GM12878 (cell line): ENCODE measurements at places on chromosomes 6 and 20. TPM values are rescaled to one million over a fixed set of nuclear protein-coding genes. Genes with fewer than 3 reads are reported as not detected.

The RTN4IP1 gene
- total RNA-seq: 9.6 and 9.9 TPM in 2 replicates

DNA sequence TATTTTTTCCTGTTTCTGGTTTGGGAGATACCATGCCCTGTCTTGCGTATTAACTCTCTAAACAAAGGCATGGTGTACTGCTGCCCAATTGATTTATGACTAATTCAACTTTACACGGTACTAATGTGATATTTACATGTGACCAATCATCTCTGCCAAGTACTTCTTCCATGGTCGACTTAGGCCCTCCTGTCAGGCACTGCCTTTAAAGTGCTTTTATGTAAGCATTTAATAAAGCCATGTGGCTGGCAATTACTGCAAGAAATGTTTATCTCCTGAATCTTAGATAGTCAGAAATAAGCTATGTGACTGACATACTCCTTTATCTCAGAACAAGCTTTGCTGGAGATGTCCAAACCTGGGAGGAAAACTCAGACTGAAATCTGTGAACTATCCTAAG, 323.4 kb downstream of the BTBD3 start:
- H3K27ac ChIP-seq: no peak overlapping the region
- H3K27me3 ChIP-seq: no peaks in the 10 kb centered on the region
- no peaks in the 10 kb centered on the region for H3K4me1 ChIP-seq
- no peak overlapping the region for H3K4me3 ChIP-seq
- no peaks in the 10 kb centered on the region for H3K36me3 ChIP-seq

GRCh38 chr6:157927011-157927410, 54.7 kb upstream of the SYNJ2 start:
- DNase-seq: no peak
- H3K27ac ChIP-seq: no peak overlapping the region
- H3K4me1 ChIP-seq: no peaks in the 10 kb centered on the region
- H3K27me3 ChIP-seq: no peaks in the 10 kb centered on the region
- H3K4me3 ChIP-seq: no peak overlapping the region

DNA sequence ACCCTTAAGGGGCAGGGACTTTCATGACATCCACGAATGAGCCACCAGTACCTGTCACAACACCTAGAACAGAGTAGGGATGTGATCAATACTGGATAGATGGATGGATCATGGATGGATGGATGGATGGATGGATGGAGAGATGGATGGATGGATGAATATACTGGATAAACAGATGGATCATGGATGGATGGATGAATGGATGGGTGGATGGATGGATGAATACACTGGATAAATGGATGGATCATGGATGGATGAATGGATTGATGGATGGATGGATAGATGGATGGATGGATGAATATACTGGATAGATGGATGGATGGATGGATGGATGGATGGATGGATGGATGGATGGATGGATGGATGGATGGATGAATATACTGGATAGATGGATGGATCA, 73.0 kb downstream of the PKHD1 start:
- no peaks in the 10 kb centered on the region for H3K27me3 ChIP-seq
- no peak overlapping the region for H3K4me3 ChIP-seq
- H3K27ac ChIP-seq: no peak overlapping the region
- no peaks in the 10 kb centered on the region for H3K4me1 ChIP-seq

- no peak for DNase-seq
- H3K27ac ChIP-seq: no peak overlapping the region
- H3K27me3 ChIP-seq: no peaks in the 10 kb centered on the region
- no peak overlapping the region for H3K4me3 ChIP-seq
- H3K36me3 ChIP-seq: no peaks in the 10 kb centered on the region; the same call in 1 of the 2 replicates
These were observed 73.2 kb downstream of the ATRN start for GRCh38 chr20:3543901-3544507.
